ENCODE measurements at places on chromosomes 1 and 21.

GRCh38 chr21:27190601-27191000, 223.7 kb upstream of the ADAMTS5 start:
- peak; percentile 96 for DNase-seq

GRCh38 chr1:109396871-109397580, 692 bp downstream of the SORT1 start:
- DNase-seq, result no peak

DNA sequence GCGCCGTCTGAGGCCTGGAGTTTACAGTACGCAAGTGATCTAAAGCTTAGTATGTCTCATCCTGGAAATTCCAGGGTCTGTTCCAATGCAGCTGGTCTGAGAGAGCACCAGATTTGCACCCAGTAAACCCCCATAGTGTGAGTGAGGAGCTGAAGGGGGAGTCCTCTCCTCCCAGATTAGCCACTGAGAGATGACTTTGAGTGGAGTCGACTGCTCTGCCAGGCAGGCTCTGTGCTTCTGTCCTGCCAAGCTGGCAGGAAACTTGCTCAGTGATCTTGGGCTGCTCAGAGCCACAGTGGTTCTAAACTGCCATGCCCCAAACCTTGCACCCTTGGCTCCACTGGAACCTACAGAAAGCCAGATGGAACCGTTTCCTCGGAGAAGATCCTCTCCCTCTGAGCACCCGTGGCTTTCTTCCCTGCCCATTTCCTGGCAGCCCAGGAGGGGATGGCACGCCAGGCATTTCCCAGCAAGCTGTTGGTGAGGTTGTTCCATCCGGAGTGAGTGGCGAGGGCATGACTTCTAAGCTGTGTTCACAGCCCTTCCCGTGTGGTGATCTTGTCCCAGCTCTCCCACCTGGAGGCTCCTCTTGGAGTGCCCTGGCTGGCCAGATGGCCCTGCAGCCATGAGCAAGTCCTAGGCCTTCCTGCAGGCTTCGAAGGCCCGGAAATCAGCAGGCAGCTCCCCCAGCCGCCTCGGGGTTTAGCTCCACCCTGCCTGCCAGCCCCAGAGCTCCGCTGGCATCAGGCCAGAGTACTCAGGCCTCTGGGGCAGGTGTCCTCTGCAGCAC, 125.9 kb upstream of the VAMP3 start:
- peak; percentile 60 for DNase-seq

- DNase-seq, result no peak
Measured at GRCh38 chr1:5312862-5313261, 658.5 kb downstream of the AJAP1 start.

- no peak for DNase-seq
Measured at GRCh38 chr1:5717031-5717682, 275.1 kb downstream of the NPHP4 start.

DNA sequence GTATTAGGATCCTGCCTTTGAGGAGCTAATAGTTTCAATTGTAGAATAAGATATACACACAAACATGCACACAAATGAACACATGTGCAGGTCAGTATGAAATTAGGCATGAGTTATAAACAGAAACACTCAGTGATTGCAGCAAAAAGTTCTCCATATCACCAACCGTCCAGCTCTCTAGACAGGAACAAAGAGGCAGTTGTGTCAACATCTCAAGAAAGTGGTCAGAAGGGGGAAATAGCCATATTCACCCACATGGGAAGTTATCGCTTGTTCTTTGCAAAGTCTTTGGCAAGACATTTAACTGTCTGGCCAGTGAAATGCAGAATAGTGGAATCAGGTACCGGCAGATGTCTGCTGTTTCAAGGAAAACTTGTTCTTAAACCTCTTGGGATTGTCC, 29.4 kb upstream of the PIGC start:
- DNase-seq, result no peak

- DNase-seq, result peak; percentile 99
Measured at GRCh38 chr1:27862671-27863537, 9.4 kb upstream of the THEMIS2 start.

GRCh38 chr1:22228505-22228911, 85.6 kb upstream of the WNT4 start:
- no peak for DNase-seq

- peak; percentile 11 for DNase-seq
Measured at GRCh38 chr1:160046494-160047110, 14.8 kb upstream of the PIGM start.

- DNase-seq, result peak; percentile 59
Measured at GRCh38 chr21:36471254-36471723, 8.6 kb downstream of the CLDN14 start.

DNA sequence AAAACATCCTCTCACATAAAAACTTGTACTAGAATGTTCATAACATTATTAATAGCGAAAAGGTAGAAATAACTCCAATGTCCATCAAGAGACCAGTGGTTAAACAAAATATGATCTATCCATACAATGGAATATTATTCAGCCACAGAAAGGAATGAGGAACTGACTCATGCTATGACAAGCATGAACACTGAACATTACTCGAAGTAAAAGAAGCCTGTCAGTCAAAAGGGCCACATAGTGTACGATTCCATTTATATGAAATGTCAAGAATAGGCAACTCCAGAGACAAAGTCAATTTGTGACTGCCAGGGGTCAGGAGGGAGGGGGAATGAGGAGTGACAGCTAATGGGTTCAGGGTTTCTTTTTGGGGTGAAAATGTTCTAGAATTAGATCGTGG, 2.3 kb downstream of the VPS26C start:
- no peak for DNase-seq

DNA sequence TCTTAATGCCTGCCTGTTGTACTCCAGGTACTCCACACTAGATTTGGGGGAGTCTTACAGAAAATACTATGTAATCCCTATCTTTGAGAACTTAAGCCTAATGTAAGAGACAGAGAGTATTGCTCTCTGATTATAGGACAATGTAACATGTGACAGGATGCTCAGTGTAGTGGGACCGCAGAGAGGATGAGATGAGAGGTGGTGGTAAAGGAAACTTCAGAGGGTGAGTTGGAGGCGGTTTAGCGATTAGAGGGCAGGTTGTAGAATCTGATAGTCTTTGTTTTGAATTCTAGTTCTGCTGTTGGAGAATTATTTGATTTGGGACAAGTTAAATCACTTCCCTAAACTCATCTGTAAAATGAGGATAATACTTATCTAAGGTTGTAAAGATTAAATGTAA, 5.4 kb downstream of the SOAT1 start:
- no peak for DNase-seq

DNA sequence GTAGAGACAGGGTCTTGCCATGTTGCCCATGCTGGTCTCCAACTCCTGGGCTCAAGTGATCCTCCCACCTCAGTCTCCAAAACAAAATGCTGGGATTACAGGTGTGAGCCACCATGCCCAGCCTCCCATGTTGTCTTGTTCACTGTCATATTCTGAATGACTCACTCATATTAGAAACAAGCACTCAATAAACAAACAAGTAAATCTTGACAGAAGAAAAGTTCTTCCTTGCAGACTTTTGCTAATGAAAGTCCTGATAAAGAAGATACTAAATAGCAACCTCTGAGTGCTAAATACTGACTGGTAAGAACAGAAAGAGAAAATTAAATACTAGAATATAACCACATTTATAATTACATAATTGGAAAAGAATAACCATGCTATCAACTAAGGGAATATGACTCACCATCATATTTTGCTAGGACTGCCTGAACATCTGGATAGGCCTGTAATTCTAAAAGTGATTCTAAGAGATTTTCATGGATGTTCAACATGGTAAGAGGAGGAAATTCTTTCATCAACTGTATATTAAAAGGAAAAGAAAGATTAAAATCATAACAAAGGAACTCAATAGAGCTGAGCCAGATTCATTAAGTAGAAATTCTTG, 37.3 kb downstream of the ST7L start:
- DNase-seq, result no peak

GRCh38 chr1:198443365-198444233, 96.9 kb downstream of the ATP6V1G3 start:
- peak; percentile 99 for DNase-seq

DNA sequence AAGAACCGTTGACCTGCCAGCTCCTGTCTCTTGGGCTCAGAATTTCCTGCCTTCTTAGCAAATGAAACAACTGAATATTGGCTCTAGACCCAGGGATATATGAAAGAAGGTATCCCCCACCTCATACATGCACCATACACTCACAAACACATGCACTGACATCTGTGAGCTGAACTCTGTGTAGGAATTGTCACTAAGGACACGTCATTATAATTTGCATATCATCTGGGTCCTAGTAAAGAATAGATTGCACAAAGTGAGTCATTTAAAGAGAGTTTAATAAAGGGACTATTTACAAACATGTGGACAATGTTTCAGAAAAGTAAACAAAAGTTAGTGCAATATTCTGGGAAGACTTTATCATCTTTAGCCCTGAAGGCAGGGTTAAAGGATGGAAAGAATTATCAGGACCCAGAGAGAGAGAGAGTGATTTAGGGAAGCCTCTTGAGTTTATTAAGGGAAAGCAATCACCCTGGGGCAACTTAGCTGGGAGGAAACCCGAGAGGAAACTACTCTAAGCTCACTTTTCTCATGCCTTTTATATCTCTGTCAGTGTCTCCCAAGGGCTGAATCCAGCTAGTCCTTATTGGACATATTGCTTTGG, 74.1 kb upstream of the PLA2G4A start:
- DNase-seq, result no peak

- DNase-seq, result no peak
Measured at GRCh38 chr1:44002606-44003157, 11.3 kb downstream of the CCDC24 start.

DNA sequence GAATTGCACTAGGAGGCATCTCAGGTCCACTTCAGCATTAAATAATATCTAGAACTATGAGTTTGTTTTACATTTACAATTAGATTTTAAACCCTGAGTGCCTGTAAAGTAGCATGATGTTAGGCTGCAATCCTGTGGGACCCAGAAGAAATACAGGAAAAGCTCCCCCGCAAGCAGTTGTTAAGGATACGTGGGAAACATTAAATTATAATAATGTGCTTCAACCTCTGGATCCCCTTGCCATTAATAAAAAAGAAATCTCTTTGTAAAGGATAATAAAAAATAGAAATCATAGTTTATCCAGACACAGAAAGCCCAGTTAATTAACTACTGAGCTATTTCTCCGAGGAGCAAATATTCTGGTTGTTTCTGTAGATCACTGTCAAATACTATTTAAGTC, 106.0 kb downstream of the PCNX2 start:
- no peak for DNase-seq

DNA sequence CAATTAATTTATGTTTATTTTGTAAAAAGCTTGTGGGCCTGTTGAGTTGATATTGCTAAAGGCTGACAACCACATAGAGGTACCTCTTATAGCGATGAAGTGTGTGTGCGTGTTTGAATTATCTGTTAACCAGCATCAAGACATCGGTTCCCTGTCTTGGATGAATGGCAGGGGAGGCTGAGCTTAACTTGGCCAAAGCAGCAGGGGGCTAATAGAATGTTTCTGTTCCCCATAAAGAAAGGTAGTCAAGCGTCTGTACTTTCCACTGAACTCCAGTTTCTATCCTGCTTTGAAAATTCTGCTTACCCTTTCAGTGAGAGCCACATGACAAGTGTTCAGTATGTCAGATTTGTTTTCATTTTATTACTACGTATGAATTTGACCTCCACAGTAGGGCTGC, 63.0 kb downstream of the ROR1 start:
- no peak for DNase-seq
